ENCODE measurements at places on chromosomes 5 and 9. TPM values are rescaled to one million over a fixed set of nuclear protein-coding genes. Genes with fewer than 3 reads are reported as not detected.

- peak; percentile 13 for DNase-seq
These were observed 143.4 kb upstream of the CDH6 start for GRCh38 chr5:31049936-31050704.

Gene PCDHB7
- total RNA-seq, result not detected

GRCh38 chr9:96327694-96328352, 25.8 kb upstream of the HSD17B3 start:
- peak; percentile 57 for DNase-seq

DNA sequence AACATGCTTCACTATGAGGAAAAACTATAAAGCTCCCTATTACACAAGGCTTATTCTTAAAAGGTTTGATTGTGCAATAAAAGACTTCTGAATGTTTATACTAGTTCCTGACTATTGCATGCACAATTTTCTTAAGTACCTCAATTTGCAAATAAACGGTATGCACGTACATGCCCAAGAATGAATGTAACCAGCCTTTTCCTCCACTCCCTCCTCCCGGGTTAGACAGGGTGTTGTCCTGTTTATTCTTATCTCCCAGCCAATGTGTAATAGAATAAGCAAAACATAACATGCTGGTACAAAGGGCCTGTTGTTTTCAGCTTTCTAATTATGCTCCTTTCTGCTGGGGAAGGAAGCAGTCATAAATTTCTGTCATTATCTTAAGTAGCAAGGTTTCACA, 79.1 kb downstream of the AOPEP start:
- DNase-seq, result peak; percentile 100

DNA sequence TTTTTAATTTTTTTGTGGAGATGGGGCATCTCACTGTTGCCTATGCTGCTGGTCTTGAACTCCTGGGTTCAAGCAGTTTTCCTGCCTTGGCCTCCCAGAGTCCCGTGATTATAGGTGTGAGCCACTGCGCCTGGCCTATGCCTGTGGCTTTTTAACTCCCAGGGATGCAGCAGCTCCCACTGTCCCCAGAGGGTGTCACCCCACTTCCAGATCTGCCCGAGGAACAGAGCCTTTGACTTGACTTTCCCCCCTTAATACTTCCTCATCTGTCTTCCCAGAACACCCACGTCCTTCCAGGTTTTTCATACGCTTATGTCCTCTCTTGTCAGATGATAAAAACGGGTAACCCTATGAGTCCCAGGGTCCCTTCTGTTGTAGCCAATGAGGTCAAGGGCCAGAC, 7.6 kb upstream of the PRRC2B start:
- DNase-seq, result no peak

Gene AMBP
- total RNA-seq, result not detected

DNA sequence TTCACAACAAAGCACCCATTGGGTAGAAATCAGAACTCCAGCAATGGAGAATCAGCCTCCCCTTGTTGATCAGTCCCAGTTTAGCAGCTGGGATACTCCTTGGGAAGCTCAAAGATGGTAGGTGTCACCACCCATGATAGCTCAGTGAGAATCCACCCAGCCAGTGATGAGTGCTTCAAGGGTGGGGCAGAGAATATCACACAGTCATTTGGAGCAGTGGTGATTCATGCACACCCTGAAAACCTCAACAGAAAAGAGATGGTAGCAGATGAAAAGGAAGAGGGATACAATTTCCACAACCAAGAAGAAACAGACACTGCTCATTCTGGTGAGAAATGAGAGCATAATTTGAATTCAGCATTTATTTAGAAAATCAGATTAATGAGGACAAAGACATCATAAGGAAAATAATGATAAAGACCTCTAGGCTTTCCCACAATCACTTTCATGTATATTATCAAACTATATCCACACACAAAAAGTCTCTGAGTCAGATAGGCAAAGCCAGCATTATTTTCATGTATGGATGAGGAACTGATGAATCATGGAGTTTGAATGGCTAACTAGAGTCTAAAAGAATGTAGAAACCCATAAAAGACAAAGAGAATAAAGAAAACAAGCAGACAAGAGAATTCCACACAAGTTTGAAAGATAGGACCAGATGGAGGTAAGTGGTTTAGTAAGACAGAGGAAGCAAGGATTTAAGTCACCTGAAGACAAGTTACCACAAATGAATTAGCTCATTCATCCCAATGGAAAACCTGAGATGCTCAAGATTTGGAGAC, 82.9 kb downstream of the FEM1C start:
- peak; percentile 94 for DNase-seq

DNA sequence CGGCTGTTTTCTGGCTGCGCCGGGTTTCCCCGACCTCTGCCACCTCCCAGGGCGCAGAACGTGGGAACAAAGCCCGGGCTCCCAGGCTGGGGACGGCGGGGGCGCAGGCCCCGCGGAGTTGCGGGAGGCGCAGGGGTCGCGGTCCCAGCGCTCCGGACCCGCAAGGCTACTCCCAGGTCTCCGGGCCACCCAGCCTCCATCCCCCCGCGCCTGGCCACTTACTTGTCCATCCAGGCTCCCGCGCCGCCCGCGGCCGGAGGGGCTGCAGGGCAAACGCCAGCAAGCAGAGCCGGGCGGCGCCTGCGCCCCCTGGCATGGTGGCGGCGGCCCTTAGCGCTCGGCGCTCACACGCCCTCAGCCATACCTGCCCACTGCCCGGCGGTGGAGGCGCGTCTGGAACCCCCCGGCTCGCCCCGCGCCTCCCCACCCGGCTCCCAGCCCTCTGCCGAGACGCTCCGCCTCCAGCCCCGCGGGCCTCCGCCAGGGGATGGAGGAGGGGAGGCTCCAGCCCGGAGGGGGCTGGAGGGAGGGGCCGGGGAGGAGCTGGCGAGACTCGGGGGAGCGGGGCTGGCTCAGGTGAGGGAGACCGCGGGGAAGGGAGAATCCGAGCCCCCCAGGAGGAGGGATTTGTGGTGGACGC, at the start of gene ADAM19:
TSS of gene ADAM19 (minus strand) at position 395 of the 640 bp plus-strand sequence. CDS start at position 316, 79 bp downstream.
- DNase-seq, result no peak

- DNase-seq, result peak; percentile 87
These were observed at the start of gene ARRDC3 for GRCh38 chr5:91383027-91383955. Gene ARRDC3 (minus strand): TSS chr5:91383317. CDS start chr5:91383092, 225 bp downstream.

GRCh38 chr5:141717043-141717442, 35.0 kb upstream of the ARAP3 start:
- DNase-seq, result no peak

Gene OR1J2
- total RNA-seq, result not detected

DNA sequence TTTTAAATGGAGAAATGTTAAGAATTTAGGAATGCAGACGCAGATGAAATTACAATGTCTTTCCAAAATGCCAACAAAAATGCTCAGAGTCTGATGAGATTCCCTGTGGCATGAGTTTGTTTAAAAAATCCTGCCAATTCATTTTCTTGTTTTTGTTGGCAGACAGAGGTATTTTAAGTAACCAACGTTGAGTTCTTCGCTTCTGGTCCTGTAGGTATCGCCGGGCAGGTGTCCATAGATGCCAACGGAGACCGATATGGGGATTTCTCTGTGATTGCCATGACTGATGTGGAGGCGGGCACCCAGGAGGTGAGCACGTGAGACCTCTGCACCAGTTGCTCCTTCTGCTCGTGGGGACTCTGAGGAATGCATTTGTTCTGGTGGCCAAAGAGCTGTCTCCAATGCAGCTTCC, 69.4 kb downstream of the NPR3 start:
- DNase-seq, result no peak

DNA sequence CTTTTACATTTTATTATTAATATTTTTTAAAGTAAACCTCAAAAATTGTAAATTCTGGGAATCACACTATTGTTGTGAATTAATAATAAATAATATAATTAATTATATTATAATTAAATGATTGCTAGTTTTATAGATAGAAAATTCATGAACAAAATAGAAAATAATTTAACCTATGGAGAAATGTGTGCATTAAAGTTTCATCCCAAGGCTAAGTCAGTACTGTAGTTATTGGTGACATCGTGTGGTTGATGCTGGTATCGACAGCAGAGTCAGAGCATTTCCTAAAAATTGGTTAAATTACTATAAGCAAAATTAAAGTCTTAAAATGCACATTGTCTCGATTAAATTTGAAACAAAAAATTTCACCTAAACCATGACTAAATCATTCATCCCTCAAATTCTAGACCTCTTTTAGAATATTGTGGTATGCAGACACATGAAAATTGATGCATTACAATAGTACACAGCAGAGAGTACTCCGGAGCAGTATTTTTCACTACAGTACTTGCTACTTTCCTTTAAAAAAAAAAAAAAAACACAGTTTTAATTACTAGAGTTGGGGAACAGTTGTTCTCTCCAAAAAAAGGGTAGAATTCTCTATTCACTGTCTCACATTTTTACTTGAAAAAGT, 73.9 kb downstream of the RORB start:
- peak; percentile 48 for DNase-seq

GRCh38 chr5:55935371-55935770, 59.4 kb downstream of the IL6ST start:
- DNase-seq, result no peak

DNA sequence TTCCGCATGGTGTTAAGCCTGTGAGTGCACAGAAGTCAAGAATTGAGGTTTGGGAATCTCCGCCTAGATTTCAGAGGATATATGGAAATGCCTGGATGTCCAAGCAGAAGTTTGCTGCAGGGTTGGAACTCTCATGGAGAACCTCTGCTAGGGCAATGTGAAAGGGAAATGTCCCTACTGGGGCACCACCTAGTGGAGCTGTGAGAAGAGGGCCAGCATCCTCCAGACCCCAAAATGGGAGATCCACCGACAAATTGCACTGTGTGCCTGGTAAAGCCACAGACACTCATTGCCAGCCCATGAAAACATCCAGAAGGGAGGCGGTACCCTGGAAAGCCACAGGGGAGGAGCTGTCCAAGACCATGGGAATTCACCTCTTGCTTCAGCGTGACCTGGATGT, 3.6 kb upstream of the SAXO1 start:
- DNase-seq, result no peak

Gene HAPLN1
- not detected for total RNA-seq

Gene CTXN3
- total RNA-seq, result not detected

DNA sequence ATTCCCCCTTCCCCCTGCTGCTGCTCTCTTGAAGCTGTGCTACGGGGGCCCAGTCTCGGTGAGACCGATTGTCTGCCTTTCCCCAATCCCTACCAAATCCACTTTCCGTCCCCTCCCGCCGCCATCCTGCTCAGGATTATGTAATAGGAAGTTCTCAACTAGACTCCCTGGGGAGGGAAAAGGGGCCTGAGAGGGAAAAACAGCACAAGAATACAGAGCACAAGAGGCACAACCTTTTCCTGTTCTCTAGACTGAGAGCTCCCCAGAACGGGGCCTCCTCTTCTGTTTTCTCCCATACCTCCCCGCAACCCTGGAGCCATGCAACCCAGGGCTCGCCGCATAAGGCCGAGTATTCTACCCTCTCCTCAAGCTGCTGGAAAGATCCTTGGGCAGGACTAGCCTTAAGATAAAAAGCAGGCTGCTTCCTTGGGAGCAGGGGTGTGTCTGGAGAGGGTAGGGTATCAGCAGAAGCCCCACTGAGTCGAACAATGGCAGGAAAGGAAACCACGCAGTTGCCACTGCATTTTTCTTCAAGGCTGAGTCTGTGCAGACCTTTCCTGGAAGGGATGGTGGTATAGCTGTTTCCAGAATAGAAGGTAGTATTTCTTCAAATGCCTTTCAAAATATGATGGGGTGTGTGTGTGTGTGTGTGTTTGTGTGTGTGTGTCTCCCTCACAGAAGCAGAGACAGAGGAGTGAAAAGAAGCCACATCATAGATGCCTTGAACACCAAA, 12.9 kb downstream of the MYORG start:
- DNase-seq, result no peak

Gene NUTM2G
- total RNA-seq, result not detected

Gene SLC1A3
- 3.4 TPM for total RNA-seq

DNA sequence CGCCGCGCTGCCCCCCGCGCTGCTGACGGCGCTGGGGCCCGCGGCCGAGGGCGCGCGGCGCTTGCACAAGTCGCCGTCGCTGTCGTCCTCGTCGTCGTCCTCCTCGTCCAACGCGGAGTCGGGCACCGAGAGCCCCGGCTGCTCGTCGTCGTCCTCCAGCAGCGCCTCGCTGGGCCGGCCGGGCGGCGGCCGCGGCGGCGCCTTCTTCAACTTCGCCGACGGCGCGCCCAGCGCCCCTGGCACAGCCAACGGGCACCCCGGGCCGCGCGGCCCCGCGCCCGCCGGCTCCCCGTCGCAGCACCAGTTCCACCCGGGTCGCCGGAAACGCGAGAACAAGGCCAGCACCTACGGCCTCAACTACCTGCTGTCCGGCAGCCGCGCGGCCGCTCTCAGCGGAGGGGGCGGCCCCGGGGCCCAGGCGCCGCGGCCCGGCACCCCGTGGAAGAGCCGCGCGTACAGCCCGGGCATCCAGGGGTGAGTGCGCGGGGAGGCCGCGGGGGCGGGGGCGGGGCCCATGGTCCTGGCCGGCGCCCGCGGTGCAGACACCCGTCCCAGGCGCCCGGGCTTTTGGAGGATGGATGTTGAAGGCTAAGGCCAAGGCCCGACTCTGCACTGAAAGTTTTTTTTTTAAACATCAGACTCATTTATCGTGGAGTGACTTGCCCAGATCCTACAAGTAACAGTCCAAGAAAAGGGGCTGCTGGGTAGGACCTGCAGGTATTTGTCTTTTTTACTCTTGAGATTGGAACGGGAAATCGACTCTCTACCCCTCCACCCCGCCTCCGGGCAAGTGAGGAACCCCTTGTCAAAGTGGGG, 1.2 kb downstream of the TENT4A start:
- no peak for DNase-seq

Gene ANKRD33B
- 0.13 TPM for total RNA-seq

DNA sequence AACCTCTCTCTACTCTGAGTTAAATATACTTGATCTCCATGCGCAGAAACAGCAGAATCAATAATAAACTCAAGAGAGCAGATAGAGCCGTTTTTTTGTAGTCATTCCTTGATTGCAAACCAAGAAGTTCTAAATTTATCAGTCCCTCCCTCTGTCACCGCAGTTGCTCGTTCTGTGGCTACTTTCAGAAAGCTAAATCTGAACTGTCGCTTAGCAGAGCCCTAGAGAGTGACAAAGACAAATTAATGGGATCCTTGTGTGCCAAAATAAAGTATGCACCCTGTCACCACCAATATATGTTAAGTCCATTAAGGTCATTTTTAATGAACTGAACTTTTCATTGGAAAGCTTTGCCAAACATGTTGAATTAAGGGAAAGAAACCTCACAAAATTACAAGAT, 218.3 kb downstream of the ADAMTSL1 start:
- DNase-seq, result no peak

Gene GCNT4
- total RNA-seq, result 2.9 TPM

Gene PCDHA7
- total RNA-seq, result under 0.01 TPM

DNA sequence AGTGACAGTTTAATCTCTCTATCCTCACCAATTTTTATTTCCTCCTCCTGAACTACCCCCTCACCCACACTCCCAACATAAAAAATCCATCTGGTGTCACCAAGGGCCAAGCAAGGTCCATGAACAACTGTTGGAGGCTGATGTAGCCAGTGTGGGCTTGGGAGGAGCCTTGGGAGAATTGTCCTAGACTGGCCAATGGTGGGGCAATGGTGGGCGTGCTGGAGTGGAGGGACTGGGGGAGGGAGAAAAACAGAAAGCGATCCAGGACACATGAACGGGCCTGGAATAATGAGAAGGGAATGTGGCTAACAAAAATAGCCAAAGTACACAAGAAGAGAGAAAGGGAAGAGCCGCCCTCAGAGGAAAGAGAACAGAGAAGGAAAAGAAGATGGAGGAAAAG, 272.6 kb downstream of the ENC1 start:
- no peak for DNase-seq

Gene KIF2A
- 39.7 TPM for total RNA-seq
